ENCODE measurements at places on chromosomes 6 and 20.

DNA sequence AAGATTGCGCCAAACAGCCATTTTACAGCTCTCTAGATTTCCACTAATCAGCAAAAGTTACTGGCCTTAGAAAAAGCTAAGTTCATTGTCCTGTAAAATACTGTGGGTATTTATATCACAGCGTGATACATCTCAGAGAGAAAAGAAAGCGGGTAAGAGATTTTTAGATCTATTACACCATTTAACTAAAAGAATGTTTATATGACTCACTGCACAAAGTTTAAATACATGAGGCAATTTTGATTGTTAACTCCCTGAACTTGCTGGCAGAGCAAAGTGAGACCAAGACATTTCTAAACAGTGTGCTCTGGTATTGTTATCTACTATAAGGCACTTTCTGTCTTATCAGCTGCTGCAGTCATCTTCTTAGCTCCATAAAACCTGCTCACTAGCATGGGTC lies 314.3 kb downstream of the EPHA7 start:
- DNase-seq, result no peak

DNA sequence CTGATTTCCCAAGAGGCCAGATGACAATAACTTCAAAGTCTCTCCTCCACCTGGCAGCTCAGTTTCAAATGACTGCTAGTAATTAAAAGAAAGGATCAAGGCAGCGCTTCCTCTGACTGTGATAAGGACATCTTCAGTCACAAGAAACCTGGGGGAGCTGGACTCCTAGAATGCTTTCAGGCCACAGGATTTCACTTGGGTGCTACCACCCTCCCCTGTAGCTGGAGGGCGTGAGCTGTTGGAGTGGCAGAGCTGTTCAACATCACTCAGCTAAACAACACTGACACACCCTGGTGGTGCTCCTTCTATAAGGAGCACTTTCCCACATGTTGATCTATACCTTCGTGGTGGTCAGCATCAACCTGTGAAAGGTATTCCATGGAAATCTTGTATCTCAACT lies 2.2 kb upstream of the CNR1 start:
- no peak for DNase-seq

DNA sequence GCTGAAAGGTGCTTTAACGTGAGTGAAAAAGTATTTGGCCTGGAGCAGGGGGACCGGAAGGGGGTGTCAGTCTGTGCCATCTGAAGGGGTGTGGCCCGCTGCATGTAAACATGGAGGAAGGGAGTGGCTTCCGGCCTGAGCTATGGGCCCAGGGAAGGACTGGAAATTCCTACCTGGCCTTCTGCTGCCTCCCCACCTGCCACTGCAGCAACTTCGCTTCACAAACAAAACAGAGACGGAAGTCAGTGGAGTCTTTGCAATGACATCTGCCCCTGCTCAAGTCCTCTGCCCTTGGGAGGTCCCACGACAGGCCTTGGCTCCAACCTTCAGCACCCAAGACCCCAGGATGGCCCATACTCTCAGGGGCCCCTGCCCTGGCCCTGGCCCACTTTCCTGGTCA lies 28.1 kb upstream of the FOXP4 start:
- no peak for DNase-seq

- DNase-seq, result no peak
These were observed 26.8 kb upstream of the SLC22A23 start for GRCh38 chr6:3483675-3484074.

- DNase-seq, result no peak
These were observed 13.5 kb upstream of the PNRC1 start for GRCh38 chr6:89066940-89067646.

- no peak for DNase-seq
These were observed 4.5 kb upstream of the ZNF451 start for GRCh38 chr6:57085471-57085870.

DNA sequence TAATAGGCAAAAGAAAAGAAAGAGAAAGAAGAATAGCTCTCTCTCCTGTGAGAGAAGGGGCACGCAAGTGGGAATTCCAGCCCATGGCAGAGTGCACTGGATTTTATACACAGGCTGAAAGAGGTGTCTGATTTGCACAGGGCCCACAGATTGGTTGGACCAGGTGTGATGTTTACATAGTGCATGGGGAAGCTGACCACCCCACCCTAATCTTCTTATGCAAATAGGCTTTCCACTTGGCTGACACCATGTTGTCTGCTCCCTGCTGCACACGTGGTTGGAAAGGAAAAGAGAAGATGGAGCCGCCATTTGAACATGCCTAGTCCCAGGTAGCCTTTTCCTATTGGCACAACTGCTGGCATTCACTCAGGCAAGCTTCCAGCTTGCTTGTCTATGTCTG lies 20.2 kb downstream of the MICA start:
- no peak for DNase-seq

- DNase-seq, result no peak
These were observed 32.3 kb downstream of the PDRG1 start for GRCh38 chr20:31919410-31920155.

- DNase-seq, result no peak
These were observed 923 bp downstream of the IL17A start for GRCh38 chr6:52187098-52187497.

GRCh38 chr6:1574083-1574761 lies 35.5 kb upstream of the FOXC1 start:
- DNase-seq, result no peak

- no peak for DNase-seq
These were observed 653 bp downstream of the FRMD1 start for GRCh38 chr6:168078175-168078942.

DNA sequence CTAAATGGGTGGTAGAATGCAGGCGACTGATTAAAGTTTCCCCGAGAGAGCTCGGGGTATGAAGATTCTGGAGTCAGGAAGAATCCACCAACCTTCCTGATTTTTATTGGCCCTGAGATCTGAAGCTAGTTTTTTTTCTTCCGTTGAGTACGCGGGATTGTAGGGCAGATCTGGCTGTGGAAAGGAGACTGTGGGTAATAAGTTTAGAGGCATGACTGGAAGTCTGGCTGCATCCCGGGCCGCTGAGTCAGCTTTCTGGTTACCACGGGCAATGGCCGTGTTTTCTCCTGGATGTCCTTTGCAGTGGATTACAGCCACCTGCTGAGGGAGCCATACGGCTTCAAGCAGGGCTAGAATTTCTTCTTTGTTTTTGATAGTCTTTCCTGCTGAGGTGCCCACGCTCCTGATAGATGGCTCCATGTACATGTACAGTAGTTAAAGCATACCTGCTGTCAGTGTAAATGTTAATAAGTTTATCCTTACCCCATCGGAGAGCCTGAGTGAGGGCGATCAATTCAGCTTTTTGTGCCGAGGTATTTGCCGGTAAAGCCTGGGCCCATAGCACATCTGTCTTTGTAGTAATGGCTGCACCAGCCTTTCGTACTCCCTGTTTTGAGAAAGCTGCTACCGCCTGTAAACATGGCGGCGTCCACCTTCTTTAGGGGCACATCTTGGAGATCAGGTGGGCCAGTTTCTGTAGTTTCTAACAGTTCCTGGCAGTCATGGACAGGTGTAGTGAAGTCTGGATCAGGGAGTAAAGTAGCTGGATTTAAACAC lies 154.0 kb downstream of the TRIM27 start:
- DNase-seq, result peak; percentile 73

GRCh38 chr6:3229566-3230178 lies 2.2 kb upstream of the TUBB2B start:
- peak; percentile 76 for DNase-seq

- DNase-seq, result no peak
These were observed 63.7 kb downstream of the PHACTR2 start for GRCh38 chr6:143741480-143741879.

- no peak for DNase-seq
These were observed 134.0 kb upstream of the HCRTR2 start for GRCh38 chr6:55040102-55040848.

- DNase-seq, result no peak
These were observed 84.7 kb upstream of the PHACTR3 start for GRCh38 chr20:59519707-59520014.

DNA sequence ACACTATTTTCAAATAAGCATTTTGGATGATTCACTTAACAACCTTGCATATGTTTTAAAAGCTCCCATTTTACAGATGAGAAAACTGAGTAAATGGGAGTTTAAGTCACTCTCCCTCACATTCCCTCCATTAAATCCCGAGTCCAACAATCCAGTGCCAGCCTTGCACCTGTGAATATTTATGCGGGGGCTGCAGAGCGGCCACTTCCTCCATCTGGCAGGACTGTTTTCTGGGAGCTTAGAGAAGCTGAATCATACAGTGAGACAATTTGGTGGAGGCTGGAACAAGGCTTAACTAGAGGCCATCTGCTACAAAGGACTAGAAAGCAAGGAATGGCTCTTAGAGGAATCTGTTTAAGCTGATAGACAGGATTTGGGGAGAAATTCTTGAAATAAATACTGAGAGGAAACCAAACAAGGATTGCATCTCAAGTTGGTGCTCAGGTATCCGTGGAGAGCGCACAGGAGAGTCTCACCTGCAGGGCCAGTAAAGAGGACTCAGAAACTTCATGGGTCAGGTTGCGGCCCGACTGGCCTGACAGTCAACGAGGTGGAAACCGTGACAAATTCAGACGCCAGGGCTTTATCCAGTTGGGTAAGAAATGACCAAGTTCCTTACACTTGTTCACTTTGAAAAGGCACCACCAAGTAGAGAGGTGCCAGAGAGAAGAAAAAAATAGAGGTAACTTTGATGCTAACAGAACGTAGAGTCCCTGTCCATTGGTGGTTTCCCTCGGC lies 478.5 kb downstream of the QKI start:
- DNase-seq, result no peak

DNA sequence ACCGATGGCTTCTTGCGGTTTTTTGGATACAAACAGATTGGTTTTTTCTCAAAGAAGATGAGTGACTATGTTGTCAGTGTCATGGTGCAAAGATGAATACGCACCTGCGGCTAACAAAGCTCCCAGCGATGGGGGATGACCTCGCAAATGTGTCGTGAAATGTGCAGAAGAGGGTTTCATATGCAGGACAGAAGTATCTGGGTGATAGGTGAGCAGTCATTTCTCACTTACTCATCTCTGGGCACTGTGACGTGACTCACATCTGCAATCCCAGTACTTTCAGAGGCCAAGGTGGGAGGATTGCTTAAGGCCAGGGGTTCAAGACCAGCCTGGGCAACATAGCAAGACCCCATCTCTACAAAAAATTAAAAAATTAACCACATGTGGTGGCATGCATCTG lies 216.3 kb downstream of the ERMARD start:
- DNase-seq, result no peak

DNA sequence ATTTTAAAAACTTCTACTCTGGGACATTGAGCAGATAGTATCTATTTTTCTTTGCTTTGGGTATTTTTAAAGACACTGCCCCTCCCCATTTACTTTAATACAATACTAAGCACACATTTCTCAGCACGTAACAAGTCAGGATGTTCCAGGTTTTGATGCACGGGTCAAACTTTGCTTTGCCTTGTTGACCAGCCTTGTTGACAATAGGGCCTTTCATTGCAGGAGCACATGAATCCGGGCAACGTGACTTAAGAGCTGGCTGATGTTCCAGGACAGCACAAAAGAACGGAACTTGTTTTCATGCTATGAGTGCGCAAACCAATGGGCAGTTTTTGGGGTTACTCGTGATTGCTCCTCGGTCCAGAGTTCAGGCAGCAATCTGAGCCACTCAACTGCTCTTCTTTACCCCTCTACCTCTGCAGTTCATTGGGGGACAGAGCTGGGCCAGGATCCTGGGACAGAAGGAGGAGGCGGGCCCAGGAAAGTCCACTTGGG lies 78.6 kb upstream of the SLC22A16 start:
- DNase-seq, result no peak

DNA sequence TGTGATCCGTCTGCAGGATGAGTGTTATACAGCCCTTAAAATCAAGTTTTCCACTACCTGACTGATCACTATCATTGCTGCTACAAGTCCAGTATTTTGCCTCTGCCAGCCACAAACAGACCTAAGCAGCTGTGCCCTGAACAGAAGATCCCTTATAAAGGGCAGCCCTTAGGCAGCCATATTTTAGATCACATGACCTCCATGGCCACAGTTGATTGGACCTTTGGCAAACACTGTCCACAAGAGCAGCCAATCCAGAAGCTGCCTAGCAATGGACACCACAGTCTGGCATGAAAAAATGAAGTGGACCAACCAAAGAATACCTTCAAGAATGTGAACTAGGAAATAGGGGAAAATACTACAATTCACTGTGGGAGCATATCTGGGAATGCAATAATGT lies 50.8 kb downstream of the MC3R start:
- DNase-seq, result no peak

- DNase-seq, result no peak
These were observed at the start of gene EYA2 for GRCh38 chr20:46894579-46894958. Gene EYA2, plus strand, starts transcription at chr20:46894843. Its CDS starts 95,168 bp downstream, at chr20:46990011.

DNA sequence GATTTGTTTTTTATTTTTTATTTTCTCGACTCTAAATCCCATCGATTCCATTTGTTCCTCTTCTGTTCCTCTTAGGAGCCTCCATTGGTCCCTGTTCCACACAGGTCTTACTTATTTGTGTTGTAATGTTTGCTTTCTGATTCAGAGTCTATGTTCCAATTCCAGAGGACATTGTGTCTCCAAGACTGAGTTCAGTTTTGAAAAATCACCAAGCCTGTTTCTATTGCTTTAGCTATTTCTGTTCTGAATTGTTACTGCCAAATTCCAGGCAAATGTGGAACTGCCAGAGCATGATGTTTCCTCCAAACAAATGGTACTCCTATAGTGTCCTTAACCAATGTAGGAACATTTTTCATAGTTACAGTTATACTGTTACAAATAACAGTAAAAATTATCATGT lies 270.9 kb upstream of the SPTLC3 start:
- no peak for DNase-seq

DNA sequence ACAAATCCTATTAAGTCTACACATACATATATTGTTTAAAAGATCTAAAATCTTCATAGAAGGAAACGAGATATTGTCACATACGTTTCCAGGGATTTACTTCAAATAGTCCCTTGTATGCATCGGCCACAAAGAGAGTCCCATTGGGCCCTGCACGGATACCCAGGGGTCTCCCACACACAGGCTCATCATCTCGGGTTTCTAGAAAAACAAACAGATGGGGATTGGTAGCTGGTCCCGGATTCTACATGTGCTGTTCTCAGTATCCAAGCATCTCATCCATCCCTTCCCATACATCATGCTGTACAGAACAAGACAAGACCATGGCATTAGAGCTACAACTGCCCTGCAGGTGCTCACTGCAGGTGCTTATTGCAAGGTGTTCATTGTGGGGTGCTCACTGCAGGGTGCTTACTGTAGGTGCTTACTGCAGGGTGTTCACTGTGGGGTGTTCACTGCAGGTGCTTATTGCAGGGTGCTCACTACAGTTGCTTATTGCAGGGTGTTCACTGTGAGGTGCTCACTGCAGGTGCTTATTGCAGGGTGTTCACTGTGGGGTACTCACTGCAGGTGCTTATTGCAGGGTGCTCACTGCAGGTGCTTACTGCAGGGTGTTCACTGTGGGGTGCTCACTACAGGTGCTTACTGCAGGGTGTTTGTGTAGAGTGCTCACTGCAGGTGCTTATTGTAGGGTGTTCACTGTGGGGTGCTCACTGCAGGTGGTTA lies 21.0 kb downstream of the APMAP start:
- no peak for DNase-seq

- no peak for DNase-seq
These were observed 57.5 kb downstream of the CYB5R4 start for GRCh38 chr6:83917001-83917400.

DNA sequence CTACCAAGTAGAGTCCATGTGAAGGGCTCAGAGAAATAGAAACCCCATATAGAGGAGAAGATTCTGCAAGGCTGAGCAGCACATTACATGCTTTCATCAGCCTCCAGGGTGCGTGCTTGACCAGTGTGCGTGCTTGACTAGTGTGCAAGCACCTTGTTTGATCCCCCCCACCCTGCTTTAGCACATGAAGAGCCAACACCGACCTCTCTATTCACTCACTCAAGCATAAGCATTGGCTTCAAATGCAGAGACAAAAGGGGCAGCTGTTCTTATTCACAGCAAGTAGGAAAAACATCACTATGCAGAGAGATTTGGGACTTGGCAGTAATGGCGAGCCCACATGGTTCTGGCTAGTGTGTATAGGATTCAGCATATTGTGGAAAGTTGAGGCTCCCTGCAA lies 278.7 kb upstream of the RNF217 start:
- no peak for DNase-seq
